ENCODE measurements at places on chromosomes 3 and 15. TPM values are rescaled to one million over a fixed set of nuclear protein-coding genes. Genes with fewer than 3 reads are reported as not detected.

RTP3 gene
- not detected for total RNA-seq

SV2B gene
- 0.88 TPM for total RNA-seq

FAM107A gene
- 16.2 TPM for total RNA-seq

AMT gene
- total RNA-seq = 17.9 TPM

LINGO1 gene
- total RNA-seq = 0.26 TPM

CRABP1 gene
- not detected for total RNA-seq

LDHAL6B gene
- total RNA-seq = not detected

NMNAT3 gene
- total RNA-seq = 9.2 TPM

ABI3BP gene
- total RNA-seq = 156 TPM

NRG4 gene
- not detected for total RNA-seq

TGM5 gene
- not detected for total RNA-seq

SKIL gene
- total RNA-seq = 53.8 TPM

AGTR1 gene
- 41.2 TPM for total RNA-seq

GRM7 gene
- total RNA-seq = 15.8 TPM

GNAT1 gene
- not detected for total RNA-seq

ADAMTSL3 gene
- total RNA-seq = 7.9 TPM

ALG1L2 gene
- not detected for total RNA-seq

FRMD5 gene
- total RNA-seq = 0.37 TPM

UROC1 gene
- total RNA-seq = not detected

POPDC2 gene
- total RNA-seq = 9.6 TPM

DPPA2 gene
- not detected for total RNA-seq

CIB2 gene
- 11.3 TPM for total RNA-seq

CD276 gene
- 36.3 TPM for total RNA-seq

EPHA6 gene
- 2.7 TPM for total RNA-seq

THBS1 gene
- total RNA-seq = 341 TPM

CLDN11 gene
- 14.3 TPM for total RNA-seq

TADA3 gene
- total RNA-seq = 65.4 TPM

SAMD7 gene
- total RNA-seq = not detected

TMEM42 gene
- 14.9 TPM for total RNA-seq

PTX3 gene
- 7.9 TPM for total RNA-seq

XIRP1 gene
- 0.06 TPM for total RNA-seq

SLCO2A1 gene
- 168 TPM for total RNA-seq

SUSD5 gene
- 9.5 TPM for total RNA-seq

GRM2 gene
- 1.8 TPM for total RNA-seq

LMAN1L gene
- not detected for total RNA-seq

CIDEC gene
- total RNA-seq = 1.1 TPM

C15orf39 gene
- total RNA-seq = 43.9 TPM

PPIB gene
- total RNA-seq = 504 TPM

SNX22 gene
- 0.55 TPM for total RNA-seq

STAC gene
- 0.77 TPM for total RNA-seq

COL6A6 gene
- total RNA-seq = not detected

CCDC33 gene
- total RNA-seq = 1.4 TPM

OCA2 gene
- 4.6 TPM for total RNA-seq

SPINK8 gene
- not detected for total RNA-seq

OR5H6 gene
- total RNA-seq = not detected

PLSCR5 gene
- not detected for total RNA-seq

ITIH1 gene
- total RNA-seq = not detected

HIGD2B gene
- total RNA-seq = not detected
